ENCODE measurements at places on chromosomes 5 and 9. TPM values are rescaled to one million over a fixed set of nuclear protein-coding genes. Genes with fewer than 3 reads are reported as not detected.
A peak's percentile ranks its signal among the peaks of the same experiment; 100 is the strongest.

DNA sequence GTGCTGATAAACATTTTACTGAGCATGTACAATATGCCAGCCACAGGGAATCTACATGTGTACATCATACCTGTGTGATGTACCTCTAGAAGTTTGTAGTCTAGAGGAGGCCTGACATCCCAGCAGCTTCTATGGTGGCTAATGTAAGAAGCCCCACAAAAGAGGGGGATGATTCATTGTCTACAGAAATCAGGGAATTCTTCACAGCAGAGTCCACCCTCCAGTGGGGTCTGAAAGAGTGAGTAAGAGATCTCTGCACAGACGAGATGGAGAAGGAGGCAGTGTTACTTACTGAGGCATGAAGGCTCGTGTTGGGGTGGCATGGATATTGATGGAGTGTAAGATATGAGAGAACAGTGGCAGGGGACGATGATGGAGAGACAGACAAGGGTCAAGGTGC lies 103.0 kb downstream of the NTRK2 start:
- DNase-seq: no peak
- no peak overlapping the region for H3K4me3 ChIP-seq
- no peaks in the 10 kb centered on the region for H3K4me1 ChIP-seq
- H3K27ac ChIP-seq: no peak overlapping the region
- H3K36me3 ChIP-seq: no peaks in the 10 kb centered on the region

GRCh38 chr9:35798658-35799374 lies 7.4 kb downstream of the NPR2 start:
- H3K27me3 ChIP-seq: no peaks in the 10 kb centered on the region
- peak; percentile 89 for DNase-seq
- H3K4me3 ChIP-seq: no peak overlapping the region
- peak overlapping the region; percentile 63 for H3K27ac ChIP-seq
- H3K36me3 ChIP-seq: no peaks in the 10 kb centered on the region
- H3K4me1 ChIP-seq: peaks cover 41% of the 10 kb centered on the region

Gene LHX6
- total RNA-seq: 16.5 TPM

Gene FBP2
- not detected for total RNA-seq

GRCh38 chr5:87127956-87128687 lies 139.6 kb upstream of the RASA1 start:
- H3K27ac ChIP-seq: peak overlapping the region; percentile 59
- peaks cover 41% of the 10 kb centered on the region for H3K4me1 ChIP-seq
- no peaks in the 10 kb centered on the region for H3K27me3 ChIP-seq
- no peaks in the 10 kb centered on the region for H3K36me3 ChIP-seq
- peak; percentile 98 for DNase-seq

Gene TOR2A
- 12.2 TPM for total RNA-seq

DNA sequence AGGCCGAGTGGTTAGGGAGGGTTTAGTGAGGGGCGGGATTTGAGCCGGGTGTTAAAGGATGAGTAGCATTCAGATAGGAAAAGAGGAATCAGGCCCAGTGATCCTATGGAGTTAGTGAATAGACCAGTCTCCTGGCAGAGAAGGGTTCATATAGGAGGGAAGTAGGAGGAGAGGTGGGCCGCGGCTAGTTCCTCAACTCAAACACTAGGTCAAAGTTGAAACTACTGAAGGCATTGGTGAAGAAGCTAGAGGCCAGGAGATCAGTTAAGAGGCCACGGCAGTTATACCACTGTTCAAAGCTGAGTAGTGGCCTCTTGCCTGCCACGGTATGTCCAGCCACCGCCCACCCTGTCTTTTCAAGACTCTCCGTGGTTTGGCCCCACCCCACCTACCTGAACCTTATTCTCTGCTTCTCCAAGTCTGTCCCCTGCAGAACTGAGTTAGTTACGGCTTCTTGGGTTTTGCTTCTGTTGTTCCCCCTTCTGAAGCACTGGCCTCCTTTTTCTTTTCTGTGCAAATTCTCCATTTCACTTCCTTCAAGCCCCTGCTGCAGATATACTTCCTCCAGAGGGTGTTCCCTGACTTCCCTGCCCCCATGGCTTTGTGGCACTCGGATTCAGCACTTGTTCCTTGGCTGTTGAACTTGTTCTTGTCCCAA lies 1.8 kb downstream of the ZBTB34 start:
- H3K27me3 ChIP-seq: no peaks in the 10 kb centered on the region
- peaks cover 17% of the 10 kb centered on the region for H3K4me1 ChIP-seq
- no peak overlapping the region for H3K27ac ChIP-seq
- H3K4me3 ChIP-seq: peak overlapping the region; percentile 87

Gene IL7R
- total RNA-seq: 7.1 TPM

Gene AQP7
- total RNA-seq: not detected

Gene FUBP3
- 53.7 TPM for total RNA-seq

DNA sequence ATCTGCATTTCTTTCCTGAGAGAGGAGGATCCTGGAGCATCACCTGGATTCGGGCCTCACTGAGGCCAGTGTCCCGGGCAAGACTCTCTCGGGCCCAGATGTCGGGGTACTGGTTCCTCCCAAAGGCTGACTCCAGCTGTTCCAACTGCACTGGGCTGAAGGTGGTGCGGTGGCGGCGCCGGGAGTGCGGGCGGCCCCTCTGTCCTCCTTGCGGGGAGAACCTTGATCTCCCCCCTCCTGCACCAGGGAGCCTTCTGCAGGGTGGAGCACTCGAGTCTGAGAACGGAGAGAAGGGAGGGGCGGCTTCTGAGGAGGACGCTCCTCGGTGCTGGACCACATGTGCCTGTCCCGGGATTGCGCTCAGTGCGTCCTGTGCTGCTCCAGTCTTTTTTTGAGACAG lies 2.0 kb downstream of the PROP1 start:
- H3K36me3 ChIP-seq: no peaks in the 10 kb centered on the region
- DNase-seq: no peak
- H3K4me1 ChIP-seq: no peaks in the 10 kb centered on the region
- H3K4me3 ChIP-seq: no peak overlapping the region
- H3K27me3 ChIP-seq: peaks cover 21% of the 10 kb centered on the region

- DNase-seq: no peak
- H3K27me3 ChIP-seq: no peaks in the 10 kb centered on the region
- H3K4me1 ChIP-seq: peaks cover 23% of the 10 kb centered on the region
These were observed 7.4 kb downstream of the CER1 start for GRCh38 chr9:14715102-14715501.

- H3K4me1 ChIP-seq: no peaks in the 10 kb centered on the region
- no peak overlapping the region for H3K27ac ChIP-seq
- no peaks in the 10 kb centered on the region for H3K36me3 ChIP-seq
- H3K4me3 ChIP-seq: no peak overlapping the region
- H3K27me3 ChIP-seq: no peaks in the 10 kb centered on the region
These were observed 90.5 kb downstream of the FSTL4 start for GRCh38 chr5:133521801-133522200.

DNA sequence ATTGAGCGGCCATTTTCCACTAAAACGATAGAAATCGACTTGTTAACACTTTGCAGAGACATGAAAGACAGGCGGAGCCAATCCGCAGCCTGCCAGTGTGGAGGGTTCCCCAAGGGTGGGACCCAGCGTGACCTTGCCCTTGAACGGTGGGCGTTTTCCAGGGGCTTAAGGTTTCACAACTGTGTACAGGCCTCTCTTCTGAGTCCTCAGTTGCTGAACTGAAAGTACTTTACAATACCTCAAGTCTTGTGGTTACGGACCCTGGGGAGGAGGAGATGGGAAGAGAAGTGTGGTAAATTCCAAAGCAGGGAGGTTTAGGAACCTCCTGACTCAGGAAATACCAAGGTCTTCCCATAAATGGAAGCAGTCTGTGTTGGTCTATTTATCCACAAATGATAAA lies 68.2 kb upstream of the CKMT2 start:
- H3K27me3 ChIP-seq: no peaks in the 10 kb centered on the region
- no peaks in the 10 kb centered on the region for H3K36me3 ChIP-seq
- H3K4me3 ChIP-seq: no peak overlapping the region
- no peak overlapping the region for H3K27ac ChIP-seq

- DNase-seq: peak; percentile 55
- H3K27ac ChIP-seq: no peak overlapping the region
- no peaks in the 10 kb centered on the region for H3K27me3 ChIP-seq
- H3K36me3 ChIP-seq: no peaks in the 10 kb centered on the region
- H3K4me1 ChIP-seq: peaks cover 13% of the 10 kb centered on the region
These were observed 6.0 kb downstream of the UBQLN1 start for GRCh38 chr9:83701769-83702168.

Gene SPATA31C1
- total RNA-seq: not detected

Gene CDKN2B-AS1
- 2.0 TPM for total RNA-seq

DNA sequence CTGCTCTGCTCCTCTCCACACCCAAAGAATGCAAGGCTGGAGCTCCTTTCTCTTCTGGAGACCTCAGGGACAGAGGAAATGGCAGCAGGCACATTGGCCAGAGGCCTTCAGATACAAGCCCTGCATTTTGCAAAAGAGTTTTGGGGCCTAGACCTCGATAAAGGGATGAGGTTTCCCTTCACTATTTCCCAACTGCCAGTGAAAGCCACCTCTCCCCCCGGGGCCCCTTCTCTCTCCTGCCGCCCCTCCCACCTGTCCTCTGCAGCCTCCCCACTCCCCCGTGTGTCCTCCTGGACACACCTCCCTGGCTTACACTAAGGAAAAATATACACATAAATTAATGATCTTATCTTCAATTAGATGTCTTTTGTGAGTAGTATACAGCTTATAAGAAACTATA lies 21.3 kb upstream of the LMNB1 start:
- H3K27me3 ChIP-seq: no peaks in the 10 kb centered on the region
- H3K4me1 ChIP-seq: peaks cover 8% of the 10 kb centered on the region
- H3K27ac ChIP-seq: no peak overlapping the region
- no peak overlapping the region for H3K4me3 ChIP-seq
- DNase-seq: no peak

Gene GFRA3
- total RNA-seq: not detected

Gene CRHBP
- total RNA-seq: not detected

Gene LIFR
- total RNA-seq: 15.7 TPM

DNA sequence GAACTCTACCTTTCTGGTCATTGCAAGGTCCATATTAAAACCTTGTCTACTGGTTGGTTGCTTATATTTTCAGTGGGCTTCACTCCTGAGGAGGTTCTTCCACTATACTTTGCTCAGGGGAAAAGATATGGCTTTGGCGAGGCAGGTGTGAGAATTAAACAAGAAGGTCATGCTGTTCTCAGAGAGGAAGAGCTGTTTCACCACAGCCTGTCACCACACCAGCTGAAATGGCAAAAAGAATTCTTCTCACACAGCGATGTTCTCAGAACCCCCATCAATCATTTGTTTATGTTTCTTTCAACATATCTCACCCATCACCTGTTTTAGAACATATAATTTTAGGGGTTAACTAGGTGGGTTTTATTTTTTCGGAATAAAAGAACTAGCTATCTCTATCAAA lies 38.6 kb downstream of the CAPSL start:
- DNase-seq: no peak
- H3K4me3 ChIP-seq: no peak overlapping the region
- no peaks in the 10 kb centered on the region for H3K27me3 ChIP-seq
- no peak overlapping the region for H3K27ac ChIP-seq
- H3K36me3 ChIP-seq: no peaks in the 10 kb centered on the region
- H3K4me1 ChIP-seq: no peaks in the 10 kb centered on the region
